ENCODE measurements at places on chromosomes 4 and X. TPM values are rescaled to one million over a fixed set of nuclear protein-coding genes. Genes with fewer than 3 reads are reported as not detected.

DNA sequence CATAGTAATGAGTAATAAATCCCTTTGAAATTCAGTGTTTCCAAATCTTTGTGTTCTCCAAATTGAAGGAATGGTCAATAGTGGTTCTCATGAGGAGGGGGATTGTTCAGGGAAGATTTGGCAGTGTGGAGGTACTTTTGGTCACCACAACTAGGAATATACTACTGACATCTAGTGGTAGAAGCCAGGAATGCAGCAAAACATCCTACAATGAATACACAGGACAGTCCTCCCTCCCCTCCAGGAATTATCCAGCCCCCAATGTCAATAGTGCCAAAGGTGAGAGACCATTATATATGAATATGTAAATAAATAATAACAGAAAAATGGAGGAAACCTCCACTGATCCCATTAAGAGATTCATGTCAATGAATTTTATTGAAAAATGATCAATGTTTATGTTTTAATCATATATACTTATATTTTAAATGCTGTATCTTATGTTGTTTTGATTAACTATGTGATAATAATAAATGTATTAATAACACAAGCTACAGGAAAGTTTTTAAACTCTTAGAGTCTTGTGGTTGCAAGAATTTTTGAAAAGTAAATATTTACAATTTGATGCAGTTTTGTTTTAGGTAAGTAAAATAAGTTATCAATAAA lies 14.4 kb upstream of the FAM9A start:
- no peak for DNase-seq

DNA sequence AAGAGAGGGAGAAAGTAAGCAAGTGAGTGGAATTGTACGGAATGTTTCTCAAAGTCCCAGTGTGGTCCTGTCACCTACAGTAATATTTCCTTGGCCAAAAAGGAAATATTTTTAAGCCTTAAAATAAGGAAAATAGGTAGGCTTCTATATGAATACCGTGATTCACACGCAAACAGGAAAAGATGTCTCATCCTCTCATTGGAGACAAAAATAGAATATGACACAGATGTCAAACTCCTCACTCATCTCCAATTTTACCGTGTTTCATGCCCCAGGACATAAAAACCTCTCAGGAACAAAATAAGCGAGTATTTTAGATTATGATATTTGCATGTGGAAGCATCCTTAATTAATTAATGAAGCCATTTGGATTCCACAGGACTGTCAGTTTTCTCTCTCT lies 1269.5 kb downstream of the RAPGEF2 start:
- DNase-seq = no peak

GRCh38 chr4:25252230-25253070 lies 18.6 kb downstream of the PI4K2B start:
- no peak for DNase-seq

DNA sequence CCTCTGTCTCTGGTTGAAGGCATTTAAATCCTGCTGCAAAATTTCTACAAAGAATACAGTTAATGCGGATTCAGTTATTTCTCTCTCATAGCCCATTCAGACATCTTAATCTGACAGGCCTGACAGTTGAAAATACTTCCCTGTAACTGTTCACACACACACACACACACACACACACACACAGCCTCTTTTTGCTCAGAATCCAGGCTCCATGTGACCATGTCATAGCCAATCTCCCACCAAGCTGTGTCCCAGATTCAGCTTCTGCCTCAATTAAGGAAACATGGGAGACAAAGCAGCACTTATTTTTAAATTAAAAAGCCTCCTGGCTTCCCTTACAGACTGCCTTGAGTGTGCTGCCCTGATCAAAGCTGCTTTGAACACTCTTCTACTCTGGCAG lies 49.3 kb upstream of the EFHC2 start:
- DNase-seq = no peak

GRCh38 chrX:153703036-153703370 lies 15.3 kb downstream of the SLC6A8 start:
- DNase-seq = no peak

DNA sequence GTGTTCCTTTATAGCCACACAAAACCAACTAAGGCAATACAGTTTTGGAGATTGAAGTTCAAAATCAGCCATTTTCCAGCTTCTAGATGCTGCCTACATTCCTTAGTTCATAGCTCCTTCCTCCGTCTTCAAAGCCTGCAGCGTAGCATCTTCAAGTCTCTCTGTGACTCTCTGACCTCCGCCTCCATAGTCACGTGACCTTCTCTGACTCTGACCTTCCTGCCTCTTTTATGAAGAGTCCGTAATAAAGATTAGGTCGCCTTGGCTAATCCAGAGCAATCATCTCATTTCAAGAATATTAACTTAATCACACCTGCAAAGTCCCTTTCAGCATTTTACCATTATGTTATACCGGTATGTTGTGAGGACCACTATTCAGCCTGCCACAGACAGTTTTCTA lies 60.4 kb downstream of the ZCCHC12 start:
- DNase-seq = no peak

DNA sequence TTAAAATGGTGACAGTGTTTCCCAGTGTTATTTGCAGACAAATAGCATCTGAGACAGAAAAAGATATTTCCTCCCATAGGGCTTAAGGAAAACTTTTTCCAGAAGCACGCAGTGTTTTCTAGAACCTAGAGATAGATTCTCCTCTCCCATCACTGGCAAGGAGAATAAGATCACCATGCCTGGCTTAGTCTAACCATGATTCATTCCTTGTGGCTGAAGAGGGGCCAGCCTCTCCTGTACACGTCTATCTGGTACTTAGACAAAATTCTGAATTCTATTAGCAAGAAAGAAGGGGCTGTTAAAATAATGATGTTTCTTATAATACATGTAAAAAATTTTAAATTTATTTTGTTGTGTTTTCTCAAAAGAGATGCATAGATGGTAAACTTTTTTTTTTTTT lies 296.1 kb upstream of the LDB2 start:
- DNase-seq = no peak

DNA sequence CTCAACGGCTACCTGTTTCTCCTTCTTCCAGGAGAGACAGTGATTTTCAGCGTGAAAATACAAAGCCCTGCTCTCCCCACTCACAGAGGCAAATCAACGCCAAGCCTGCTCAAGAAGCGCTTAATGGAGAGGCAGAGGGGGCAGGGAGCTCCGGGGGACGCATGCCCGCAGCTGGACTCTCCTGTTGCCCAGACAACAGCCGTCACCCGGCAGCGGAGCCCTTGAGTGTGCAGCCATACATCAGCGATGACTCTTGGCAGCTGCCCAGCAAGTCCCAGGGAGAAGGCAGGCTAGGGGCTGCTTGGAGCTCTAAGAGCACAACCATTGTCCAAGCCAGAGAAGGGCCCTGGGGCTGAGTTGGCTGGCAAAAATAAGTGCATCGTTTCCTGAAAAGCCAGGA lies 71.0 kb upstream of the AFAP1 start:
- DNase-seq = peak; percentile 92

SUV39H1 gene
- 7.6 TPM for polyA plus RNA-seq

IL9R gene
- polyA plus RNA-seq = 0.11 TPM

EFHC2 gene
- polyA plus RNA-seq = 6.5 TPM
